ENCODE measurements at places on chromosomes 12 and 14.

GRCh38 chr12:45540661-45541341 lies 188.7 kb upstream of the ARID2 start:
- H3K4me1 ChIP-seq = no peaks in the 10 kb centered on the region
- H3K36me3 ChIP-seq = no peaks in the 10 kb centered on the region
- DNase-seq = no peak
- no peak overlapping the region for H3K27ac ChIP-seq
- no peak overlapping the region for H3K4me3 ChIP-seq

GRCh38 chr12:2289525-2289924 lies 236.7 kb downstream of the CACNA1C start:
- DNase-seq = no peak
- H3K4me3 ChIP-seq = no peak overlapping the region
- H3K27ac ChIP-seq = no peak overlapping the region
- H3K4me1 ChIP-seq = peaks cover 18% of the 10 kb centered on the region
- no peaks in the 10 kb centered on the region for H3K27me3 ChIP-seq

DNA sequence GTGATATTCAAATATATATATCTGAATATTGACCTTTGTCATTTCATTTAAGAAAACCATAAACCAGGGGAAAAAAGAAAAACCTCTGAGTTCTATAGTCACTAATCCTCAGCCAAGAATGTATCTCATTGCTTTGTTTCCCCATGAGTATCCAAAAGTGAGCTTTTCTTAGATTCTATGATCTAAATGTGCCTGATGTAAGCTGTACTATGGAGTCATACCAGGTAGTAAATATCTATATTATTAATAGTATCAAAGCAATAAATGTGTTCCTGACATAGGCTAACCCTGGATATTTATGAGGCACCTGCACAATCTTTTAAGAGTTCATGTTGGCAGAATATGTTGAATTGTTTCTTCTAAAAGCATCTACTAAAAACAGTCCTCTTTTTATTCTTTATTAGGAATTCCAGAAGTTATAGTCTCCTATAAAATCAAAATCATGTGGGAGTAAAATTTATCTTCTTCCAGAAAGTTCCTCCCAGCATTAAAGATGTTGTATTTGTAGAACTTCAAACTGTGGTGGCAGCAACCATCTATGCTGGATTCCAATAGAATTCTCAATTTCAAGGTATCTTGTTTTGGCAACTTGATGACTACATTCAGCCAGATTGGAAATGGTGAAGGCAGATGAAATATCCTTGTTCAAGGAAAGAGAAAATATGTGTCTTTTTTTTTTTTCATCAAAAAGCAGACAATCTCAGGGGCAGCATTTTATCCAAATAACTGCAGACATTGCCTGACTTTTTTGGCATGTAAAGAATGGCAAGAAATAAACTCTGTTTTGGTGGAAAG lies 139.7 kb upstream of the RASSF8 start:
- H3K27me3 ChIP-seq = no peaks in the 10 kb centered on the region
- H3K27ac ChIP-seq = no peak overlapping the region
- DNase-seq = no peak
- H3K36me3 ChIP-seq = no peaks in the 10 kb centered on the region
- no peaks in the 10 kb centered on the region for H3K4me1 ChIP-seq

GRCh38 chr12:31456562-31456961 lies 130.6 kb upstream of the SINHCAF start:
- no peak for DNase-seq
- H3K27ac ChIP-seq = peak overlapping the region; percentile 28
- H3K4me1 ChIP-seq = no peaks in the 10 kb centered on the region

DNA sequence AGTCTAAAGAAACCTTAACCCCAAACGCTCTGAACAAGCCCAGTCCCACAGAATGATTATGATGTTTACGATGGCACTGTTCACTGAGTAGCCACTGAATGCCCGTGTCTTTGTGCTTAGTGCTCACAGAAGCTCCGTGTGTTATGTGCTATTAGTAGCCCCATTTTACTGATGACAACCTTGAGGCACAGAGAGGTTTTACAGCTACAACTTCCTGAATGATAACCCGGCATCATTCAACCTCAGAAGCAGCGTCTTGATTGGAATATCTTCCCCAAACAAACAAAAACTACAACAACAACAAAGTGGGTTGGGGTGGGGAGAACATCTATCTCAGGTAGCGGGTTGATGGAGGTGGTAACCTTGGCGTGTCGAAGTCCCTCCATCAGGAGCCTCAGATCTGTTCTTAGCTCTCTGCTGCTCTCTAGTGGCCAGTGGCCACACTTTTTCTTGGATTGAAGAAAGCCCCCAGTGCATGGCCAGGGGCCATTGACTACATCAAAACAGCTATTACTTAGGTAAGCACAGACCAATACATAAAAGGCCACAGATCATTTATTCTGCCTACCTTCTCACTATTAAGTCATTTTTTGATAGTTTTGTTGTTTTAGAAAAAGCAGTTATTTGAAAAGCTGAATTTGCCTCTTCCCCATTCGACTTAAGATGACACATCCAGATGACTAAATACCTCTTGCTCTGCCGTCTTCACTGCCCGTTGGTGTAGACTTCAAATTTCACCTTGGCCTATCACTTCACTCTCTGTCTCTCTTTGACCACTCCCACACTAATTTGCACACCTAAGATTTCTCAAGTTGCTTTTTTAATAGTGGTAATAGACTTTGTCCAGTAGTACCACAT lies 376.9 kb downstream of the GALC start:
- no peak overlapping the region for H3K4me3 ChIP-seq
- no peak overlapping the region for H3K27ac ChIP-seq
- peak; percentile 75 for DNase-seq
- H3K27me3 ChIP-seq = no peaks in the 10 kb centered on the region

DNA sequence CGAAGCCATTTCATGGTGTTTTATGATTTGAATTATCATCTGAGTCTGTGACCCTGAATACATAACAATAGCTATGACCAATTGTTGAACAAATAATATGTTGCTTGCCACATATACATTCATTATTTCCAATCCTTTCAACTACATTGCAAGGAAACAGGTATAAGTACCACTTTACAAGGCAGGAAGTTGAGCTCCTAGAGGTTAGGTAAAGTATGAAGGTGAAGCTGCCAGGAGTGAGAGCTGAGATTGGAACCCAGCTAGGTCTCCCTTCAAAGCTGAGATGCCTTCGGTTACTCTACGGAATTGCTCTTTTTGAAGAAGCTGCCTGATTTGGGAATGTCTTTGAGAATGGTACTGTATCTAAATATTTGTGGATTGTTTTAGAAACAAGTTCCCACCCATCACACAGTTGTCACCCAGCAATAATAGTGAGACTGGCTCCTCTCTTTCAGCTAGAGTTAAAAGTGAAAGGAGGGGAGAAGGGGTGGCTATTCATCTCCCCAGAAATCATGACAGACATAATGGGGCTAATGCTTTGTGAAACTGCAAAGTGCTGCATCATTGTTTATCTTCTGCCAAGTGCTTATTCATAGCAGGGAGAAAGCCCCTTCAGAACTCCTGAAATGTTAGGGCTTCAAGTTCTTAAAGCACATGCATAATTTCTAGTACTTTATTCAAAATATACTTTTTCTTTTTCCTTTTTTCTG lies 75.9 kb upstream of the AMIGO2 start:
- H3K4me3 ChIP-seq = no peak overlapping the region
- DNase-seq = no peak
- H3K27me3 ChIP-seq = no peaks in the 10 kb centered on the region
- H3K36me3 ChIP-seq = no peaks in the 10 kb centered on the region
- peak overlapping the region; percentile 54 for H3K27ac ChIP-seq

Measured in aorta (tissue), 5 donors.